ENCODE measurements at places on chromosomes 1 and 21.
A peak's percentile ranks its signal among the peaks of the same experiment; 100 is the strongest.

DNA sequence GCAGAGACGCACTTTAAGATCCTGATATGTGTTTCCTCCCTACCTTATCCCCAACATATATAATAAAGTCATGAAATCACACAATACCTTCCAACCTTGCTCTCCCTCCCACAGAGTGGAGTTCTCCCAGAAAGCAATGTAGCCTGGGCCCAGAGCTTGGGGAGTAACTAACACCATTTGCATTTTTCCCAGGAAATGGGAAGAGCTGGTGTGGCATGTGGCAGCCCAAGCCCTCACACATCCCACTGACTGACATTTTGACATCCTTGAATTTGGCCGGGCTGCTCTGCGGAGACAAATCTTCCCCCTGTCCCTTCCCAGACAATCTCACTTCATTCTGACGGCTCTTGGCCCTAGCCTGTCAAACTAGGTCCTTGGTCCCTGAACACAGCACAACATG is 37.0 kb upstream of the ATP2B4 start:
- no peak overlapping the region for H3K4me3 ChIP-seq
- H3K36me3 ChIP-seq: no peaks in the 10 kb centered on the region
- no peaks in the 10 kb centered on the region for H3K27me3 ChIP-seq

DNA sequence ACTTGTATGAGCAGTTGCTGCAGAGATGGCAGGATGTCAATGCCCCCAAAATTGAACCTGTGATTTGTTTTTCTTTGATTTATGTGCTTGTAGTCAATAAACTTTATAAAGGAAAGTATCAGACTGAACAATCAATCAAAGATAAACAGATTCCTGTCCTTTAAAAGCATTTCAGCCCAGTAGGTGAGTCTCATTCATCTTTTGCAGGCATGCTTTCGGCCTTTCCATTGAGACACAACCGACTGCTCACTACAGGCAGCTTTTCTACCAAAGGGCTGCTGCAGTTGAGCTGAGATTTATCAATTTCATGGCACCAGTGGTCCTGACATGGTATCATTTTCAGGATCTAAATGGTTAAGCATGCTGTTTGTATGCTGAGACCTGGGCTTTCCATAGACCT is 513.6 kb upstream of the PTBP2 start:
- H3K36me3 ChIP-seq: no peaks in the 10 kb centered on the region
- H3K4me3 ChIP-seq: no peak overlapping the region
- H3K4me1 ChIP-seq: no peaks in the 10 kb centered on the region
- no peak for DNase-seq
- H3K27ac ChIP-seq: no peak overlapping the region

DNA sequence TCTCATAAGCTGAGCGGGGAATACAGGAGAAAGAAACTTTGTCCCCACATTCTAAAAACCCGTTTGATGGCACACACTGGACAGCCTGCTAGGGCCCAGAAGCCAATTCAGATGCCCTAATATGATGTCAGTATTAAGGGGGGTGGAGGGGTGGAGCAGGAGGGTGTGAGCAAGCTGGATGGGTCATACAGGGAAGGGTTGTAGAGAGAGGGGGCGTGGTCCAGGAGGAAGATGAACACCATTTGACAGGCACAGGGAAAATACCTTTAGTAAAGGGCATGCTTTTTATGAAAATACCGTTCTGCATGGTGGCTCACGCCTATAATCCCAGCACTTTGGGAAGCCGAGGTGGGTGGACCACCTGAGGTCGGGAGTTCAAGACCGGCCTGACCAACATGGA is 6.0 kb downstream of the TARS2 start:
- peaks cover 4% of the 10 kb centered on the region for H3K4me1 ChIP-seq
- H3K4me3 ChIP-seq: no peak overlapping the region
- no peak for DNase-seq
- no peak overlapping the region for H3K27ac ChIP-seq

- H3K27ac ChIP-seq: peak overlapping the region; percentile 87
- H3K27me3 ChIP-seq: no peaks in the 10 kb centered on the region
- H3K36me3 ChIP-seq: no peaks in the 10 kb centered on the region
Measured at GRCh38 chr1:12548279-12548972, 69.6 kb downstream of the DHRS3 start.

Data from vagina (tissue), 2 donors.